Fibroblast of skin of back (primary cell): ENCODE measurements at places on chromosomes 6 and 20.

- no peak for DNase-seq
These were observed 53.5 kb upstream of the PTPN1 start for GRCh38 chr20:50456452-50457324.

DNA sequence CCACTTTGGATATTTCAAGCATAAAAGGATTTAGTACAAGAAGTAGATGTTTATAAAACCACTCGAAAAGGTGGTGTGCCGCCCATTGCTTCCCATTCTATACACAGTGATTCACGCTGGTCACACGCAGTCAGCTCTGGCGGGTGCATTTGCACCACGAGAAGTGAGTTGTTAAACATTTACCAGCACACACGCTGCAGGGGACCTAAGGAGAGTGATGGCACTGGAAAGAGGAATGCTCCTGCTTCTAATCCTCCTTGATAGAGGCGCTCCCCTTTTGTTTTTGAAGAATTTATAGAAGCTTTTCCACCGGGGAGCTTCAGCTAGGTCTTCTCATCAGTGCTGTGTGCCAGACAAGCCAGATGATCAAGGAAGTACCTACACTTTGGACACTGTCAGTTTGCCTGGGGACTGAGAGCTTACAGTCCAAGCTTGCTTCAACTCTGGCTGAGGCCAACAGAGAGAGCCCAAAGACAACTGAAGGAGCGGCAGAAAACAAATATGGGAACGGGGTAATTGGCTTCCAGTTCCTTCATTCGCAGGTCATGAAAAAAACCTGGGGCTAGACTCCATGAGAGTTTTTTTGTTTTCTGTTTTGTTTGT lies 31.2 kb downstream of the MUC22 start:
- no peak for DNase-seq

DNA sequence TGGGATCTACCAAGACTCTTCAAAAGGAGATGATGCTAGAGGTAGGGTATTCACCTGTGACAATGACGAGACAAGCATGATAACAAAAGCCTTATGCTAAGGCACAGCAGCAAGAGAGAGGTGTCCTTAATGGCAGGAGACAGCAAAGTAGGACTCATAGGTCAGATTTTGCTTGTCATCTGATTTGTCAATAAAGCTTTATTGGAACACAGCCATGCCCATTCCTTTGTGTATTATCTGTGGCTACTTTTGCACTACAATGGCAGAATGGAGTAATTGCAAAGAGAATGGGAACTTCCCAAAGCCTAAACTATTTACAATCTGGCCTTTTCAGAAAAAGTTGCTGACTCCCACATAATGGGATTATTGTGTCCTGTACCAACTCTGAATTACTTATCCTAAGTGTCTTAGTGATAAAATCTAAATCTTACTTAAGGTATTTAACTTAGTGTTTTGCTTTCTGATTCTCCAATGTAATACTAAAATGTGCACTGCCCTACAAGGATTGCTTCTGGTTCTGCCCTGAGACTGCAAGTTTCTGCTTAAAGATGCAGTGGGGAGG lies 221.6 kb downstream of the CDC5L start:
- no peak for DNase-seq

DNA sequence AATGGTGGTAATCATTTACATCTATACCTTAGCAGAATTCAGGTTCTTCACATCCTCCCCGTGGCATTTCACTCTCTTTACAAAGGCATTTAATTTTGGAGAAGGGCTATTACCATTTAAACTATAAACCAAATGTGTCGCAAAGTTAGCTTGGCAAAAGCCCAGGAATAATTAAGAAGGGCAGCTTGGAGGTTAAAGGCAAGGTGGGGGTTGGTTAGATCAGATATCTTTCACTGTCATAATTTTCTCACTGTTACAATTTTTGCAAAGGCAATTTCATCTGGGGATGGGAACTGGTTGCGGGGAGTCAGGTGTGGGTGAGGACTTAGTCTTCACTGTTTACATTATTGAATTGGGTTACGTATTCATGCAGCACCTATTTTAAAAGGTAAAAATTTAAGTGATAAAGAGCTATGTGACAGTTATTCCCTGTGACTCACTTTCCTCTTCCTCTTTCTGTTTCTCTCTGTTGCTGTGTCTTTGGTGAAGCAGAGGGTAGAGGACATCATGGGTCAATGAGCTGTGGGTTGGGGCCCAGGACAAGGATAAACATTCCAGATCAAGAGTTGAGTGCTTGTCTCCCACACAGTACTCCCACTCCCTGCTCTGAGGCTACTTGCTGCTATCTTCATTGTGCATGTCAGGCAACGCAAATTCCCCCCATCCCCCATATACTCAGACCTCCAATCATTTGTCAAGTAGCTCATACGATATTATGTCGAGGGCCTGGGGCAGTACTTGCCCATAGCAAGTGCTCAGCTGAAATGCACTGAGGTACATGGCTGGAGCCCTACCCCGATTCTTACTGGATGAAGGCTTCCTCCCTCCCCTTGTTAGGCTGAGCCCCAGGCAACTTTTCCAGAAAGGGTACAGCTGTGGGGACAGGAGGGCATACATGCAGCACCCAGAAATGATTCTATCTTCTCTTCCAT lies 223.1 kb upstream of the MYLIP start:
- no peak for DNase-seq

GRCh38 chr6:8562125-8562524 lies 126.8 kb upstream of the SLC35B3 start:
- no peak for DNase-seq

DNA sequence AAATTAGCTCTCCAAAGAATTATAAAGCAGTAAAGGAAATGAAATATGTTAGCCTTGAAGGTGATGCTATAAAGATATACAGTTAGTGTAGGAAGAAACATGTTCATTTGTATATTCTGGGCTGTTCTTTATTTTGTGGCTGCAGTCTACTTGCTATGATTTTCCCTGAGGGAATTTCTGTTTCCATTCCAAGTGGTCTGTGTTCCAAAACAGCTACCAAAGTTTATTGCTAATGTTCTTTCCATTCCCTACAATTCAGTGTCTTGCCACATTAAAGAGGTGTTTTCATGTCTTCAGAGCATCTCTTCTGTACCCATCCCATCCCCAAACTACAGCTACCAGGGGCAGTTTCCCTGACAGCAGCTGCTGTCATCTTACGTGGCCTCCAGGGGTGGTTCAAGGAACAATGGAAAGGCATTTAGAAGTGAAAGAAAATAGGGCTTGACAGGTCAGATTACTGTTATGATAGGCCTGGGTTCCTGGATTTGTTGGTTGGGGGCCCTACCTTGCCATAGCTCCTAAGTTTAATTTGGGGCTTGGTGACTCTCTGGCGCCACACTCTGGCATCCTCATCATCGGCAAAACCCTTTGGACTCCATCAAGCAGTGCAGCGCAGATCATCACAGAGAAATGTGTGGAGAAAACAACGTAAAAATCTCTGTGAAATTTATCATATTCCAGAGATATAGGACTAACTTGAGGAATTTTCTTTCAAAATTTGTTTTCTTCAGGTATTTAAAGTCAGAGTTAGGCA lies 33.8 kb upstream of the AIG1 start:
- DNase-seq = peak; percentile 26

DNA sequence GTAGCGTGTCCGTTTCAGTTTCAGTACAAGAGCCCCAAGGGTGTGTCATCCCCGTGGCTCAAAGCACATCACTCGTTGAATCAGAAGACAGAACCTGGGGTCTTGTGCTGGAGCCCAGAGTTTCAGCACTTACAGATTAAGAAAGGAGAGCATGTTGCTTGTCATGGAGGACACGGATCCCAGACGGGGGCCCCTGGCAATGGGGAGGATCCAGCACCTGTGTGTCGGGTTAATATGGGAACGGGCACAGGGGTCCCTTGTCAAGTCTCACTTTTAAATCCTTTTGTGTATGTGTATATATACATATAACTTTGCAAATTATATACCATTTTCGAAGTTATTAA lies 23.4 kb downstream of the THBS2 start:
- DNase-seq = no peak

GRCh38 chr6:111653434-111653833 lies 47.8 kb upstream of the TRAF3IP2 start:
- DNase-seq = no peak

DNA sequence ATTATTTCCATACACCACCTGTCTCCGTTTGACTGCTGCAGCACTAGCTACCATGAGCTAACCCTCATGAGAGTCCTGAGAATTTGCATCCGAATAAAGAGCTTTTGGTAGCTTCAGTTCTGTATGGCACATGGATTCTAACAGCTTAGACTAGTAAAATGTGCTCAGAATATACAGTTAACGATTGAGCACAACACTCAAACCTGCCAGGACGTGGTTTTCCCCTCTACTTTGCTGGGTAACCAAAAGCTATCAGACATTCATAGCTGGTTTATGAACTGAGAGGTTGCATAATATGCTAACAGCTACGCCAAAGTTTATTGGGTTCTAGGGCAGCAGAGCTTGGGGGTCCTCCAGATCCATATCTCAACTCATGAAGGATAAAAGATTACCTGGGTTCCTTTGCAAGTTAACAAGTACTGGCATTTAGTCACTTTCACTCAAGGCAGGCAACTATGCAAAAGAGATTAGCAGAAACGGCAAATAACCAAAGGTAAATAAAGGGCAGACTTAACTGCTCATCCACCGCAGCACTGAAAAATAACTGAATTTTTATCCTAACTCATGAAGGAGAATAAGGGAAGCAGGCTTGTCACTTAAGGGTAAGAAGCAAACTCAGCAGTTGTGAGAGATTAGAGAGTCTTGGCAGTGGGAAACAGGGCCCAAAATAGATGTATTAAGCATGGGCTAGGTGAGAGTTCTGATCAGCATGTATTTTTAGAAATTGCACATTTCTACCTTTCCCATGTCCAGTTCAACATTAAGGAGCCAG lies 29.4 kb downstream of the NUDT3 start:
- DNase-seq = no peak

GRCh38 chr6:36141961-36142360 lies 11.6 kb downstream of the MAPK13 start:
- DNase-seq = no peak

DNA sequence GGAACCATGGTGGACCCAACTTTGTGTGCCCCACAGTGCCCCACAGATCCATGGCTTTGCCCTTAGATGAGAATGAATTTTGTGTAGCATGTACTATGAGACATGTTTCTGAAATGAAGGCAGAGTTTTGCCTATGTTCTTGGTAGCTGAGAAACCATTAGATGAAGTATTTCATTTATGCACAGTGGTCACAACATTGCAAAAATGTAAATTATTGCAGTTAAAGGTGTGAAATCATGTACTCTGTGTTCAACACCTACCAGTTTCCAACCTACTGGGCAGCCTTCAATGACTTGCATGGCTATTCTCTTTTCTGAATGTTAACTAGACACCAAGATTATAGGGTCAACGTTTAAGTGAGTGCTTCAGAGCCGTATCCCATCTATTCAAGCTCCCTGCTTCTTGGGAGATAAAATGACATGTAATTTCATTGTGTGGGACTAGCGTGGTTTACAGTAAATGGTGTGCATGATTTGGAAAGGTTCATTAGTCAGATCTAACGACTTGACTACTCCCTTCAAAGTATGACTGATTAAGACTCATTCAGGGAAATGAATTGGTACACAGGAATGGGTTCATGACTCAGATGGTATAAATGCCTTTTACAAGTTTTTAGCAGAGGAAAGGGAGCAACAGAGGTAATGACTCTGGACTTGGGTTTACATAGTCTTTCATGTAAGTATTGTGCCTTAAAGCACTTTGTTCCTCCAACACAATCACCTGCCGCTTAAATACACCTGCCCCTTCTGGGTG lies 106.1 kb upstream of the AKIRIN2 start:
- DNase-seq = peak; percentile 37

DNA sequence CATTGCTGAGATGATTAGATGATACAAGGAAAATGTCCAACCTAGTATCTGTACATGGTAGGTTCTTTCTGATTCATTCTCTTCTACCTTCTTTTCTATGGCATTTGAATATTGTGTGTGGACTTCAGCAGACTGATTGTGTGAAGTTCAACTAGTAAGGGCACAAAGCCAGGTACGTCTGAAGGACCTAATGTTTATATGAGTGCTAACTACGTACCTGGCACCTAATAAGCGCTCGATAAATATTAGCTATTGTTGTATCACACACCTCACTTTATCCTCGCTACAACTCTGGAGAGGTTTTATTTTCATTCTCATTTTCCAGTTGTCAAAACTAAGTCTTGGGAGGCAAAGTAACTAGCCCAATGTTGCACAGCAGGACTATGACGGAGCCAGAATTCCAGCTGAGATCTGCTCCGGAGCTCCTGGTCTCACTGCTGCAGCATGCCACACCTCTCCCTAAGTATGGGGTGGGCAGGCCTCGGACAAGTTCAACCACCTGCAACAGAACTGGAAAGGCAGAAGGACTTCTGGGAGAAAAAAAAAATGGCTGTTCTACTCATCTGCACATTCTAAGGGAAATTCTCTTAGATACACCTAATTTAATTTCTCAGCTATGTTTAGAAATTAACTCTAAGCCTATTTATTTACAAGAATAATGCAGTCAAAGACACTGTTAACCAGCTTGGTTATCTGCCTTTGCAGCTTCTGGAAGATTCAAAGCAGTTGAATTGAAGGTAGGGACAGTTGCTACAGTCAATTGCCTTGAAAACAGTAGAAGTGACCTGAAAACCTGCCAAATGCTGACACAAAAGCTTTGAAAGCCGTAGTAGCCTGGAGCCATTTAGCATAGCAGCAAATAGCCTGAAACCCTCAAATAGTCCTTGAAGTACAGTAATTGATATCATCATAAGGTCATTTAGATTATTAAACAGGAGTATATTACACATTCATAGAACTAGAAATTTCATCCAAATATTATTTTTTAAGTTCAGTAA lies 165.0 kb downstream of the PDE7B start:
- no peak for DNase-seq

DNA sequence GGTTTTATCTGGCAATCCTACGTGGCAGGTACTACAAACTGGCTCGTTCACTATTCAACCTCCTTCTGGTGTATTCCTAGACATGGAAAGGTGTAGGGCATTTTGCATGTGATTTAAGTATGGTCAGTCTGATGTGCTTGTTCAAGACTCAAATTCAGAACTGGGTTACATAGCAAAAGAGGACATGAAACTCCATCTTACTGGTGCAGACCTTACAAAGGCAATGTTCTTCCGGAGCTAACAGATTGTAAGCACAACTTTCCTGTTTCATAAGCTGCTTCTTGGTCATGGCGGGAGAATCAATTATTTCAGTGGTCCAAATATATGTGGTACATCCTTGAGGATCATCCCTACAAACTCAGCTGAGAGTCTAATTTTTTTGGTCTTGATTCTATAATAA lies 703.4 kb downstream of the EPM2A start:
- DNase-seq = no peak

DNA sequence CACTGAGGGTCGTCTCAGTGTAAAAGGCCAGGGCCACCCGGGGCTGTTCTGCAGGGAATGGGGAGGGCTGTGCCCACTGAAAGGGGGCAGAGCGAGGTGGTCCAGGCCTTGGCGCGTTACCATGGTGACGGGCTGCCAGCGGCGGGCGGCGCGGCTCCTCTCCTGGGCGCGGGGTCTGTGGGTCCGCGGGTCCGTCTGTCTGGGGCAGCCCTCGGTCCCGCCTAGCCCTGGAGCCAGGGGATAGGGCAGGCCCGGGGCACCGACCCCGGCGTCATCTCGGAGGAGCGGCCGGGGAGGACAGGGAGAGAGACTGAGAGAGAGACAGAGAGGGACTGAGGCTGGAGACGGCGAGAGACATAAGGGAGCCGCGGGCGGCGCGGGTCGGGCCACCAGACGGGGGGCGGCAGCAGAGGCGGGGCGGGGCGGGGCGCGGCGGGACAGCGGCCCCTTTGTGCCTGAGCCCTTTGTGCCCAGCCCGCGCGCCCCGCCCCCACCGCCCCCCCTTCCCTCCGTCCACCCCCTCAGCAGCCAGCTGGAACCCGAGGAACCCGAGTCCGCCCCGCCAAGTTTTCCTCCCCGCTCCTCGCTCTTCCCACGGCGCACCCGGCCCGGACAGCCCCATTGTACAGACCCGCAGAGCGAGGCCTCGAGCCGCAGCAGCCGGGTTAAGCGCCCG lies at the start of gene KIAA1755:
TSS of gene KIAA1755 (minus strand) at position 358 of the 676 bp plus-strand sequence. CDS start at position 123, 235 bp downstream.
- peak; percentile 54 for DNase-seq
